ENCODE measurements at places on chromosomes 2 and 18.

- no peak for DNase-seq
Measured at GRCh38 chr2:102197389-102198137, 10.7 kb downstream of the IL1RL2 start.

DNA sequence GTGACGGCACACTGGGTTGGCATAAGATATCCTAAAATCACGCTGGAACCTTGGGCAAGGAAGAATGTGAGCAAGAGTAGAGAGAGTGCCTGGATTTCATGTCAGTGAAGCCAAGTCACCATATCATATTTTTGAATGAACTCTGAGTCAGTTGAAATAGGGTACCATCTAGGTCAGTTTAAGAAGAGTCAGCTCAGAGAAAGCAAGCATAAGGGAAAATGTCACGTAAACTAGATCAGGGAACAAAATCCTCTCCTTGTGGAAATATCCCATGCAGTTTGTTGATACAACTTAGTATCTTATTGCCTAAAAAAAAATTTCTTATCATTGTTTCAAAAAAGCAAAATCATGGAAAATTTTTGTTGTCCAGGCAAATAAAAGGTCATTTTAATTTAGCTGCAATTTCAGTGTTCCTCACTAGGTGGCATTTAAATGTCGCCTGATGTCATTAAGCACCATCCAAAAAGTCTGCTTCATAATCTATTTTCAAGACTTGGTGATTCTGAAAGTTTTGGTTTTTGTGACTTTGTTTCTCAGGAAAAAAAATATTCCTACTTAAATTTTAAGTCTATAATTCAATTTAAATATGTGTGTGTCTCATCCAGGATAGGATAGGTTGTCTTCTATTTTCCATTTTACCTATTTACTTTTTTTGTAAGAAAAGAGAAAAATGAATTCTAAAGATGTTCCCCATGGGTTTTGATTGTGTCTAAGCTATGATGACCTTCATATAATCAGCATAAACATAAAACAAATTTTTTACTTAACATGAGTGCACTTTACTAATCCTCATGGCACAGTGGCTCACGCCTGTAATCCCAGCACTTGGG lies 19.6 kb downstream of the RSAD2 start:
- peak; percentile 66 for DNase-seq

DNA sequence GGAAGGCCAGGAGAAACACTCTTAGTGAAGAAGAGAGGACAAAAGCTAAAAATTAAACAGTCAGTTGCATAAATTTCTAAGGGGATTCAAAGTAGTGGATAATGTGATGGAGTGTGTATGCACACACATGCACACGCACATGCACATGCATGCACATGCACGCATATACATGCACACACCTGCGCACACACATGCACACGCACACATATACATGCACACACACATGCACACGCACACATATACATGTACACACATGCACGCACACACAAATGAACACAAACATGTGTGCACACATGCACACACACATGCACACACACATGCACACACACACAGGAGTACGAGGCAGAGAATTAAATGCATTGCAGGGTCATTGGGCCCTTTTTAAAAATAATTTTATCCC lies 117.6 kb downstream of the DNER start:
- DNase-seq = no peak

DNA sequence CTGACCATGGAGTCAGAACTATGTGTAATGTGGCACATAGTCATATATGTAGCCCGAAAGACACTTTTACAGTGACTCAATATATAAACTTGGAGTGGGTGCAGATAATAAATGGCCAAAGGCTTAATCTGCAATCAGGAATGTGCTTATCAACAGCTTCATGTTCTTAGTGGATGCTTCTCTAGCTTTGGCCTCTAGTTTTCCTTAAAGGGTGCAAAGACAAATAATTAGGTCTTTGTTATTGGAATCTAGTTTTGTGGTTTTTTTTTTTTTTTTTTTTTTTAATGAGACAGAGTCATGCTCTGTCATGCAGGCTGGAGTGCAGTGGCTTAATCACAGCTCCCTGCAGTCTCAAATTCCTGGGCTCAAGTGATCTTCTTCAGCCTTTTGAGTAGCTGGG lies 625.6 kb downstream of the EPHA4 start:
- DNase-seq = no peak

DNA sequence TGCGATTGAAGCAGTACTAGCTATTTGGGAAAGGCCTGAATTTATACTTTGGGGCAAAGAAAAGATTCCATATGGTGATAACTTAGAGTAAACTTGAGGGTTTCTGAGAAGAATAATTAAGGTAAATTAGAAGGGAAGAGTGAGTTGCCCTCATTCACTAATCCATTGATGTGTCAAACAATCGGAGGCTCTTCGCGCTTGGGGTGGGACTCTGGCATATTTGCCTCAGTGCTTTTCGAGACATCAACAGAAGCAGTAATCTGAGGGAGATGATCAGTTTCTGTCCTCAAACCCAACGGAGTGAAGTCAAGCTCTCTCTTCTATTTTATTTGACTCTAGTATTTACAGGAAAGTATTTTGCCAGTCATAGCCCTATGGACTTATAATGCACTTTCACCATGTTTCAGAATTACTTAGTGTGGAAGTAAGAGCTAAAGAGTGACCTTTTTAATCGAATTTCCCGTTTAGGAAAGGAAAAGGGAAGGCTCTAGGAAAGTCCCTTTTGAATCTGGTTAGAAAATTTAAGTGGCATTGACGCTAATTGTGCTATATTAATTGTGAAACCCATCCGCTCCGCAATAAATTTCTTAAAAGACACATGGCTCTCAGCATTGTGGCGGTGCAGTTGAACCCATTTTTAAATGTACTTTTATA lies 1.3 kb downstream of the RAB10 start:
- DNase-seq = no peak

GRCh38 chr2:70678576-70679143 lies 89.3 kb downstream of the ADD2 start:
- no peak for DNase-seq

DNA sequence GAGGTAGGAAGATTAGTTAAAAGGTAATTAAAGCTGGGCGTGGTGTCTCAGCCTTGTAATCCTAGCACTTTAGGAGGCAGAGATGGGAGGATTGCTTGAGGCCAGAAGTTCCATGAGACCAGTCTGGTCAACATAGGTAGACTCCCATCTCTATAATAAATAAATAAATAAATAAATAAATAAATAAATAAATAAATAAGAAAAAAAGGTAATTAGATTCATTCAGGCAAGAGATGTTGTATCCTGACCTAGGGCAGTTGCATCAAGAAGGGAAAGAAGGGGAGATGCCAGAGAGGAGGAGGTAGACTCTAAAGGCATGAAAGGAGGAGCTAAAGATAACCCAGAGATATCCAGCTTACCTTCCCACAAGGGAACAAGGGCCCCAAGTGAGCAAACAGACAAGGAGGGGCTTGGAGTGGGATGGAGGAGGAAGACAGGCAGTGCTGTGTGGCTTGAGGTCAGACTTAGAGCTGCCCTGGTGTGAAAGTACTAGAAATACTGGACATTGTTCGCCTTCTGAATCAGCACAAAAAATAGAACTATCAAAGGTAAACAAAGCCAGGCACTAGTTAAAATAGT lies 7.4 kb upstream of the RAB1A start:
- no peak for DNase-seq

DNA sequence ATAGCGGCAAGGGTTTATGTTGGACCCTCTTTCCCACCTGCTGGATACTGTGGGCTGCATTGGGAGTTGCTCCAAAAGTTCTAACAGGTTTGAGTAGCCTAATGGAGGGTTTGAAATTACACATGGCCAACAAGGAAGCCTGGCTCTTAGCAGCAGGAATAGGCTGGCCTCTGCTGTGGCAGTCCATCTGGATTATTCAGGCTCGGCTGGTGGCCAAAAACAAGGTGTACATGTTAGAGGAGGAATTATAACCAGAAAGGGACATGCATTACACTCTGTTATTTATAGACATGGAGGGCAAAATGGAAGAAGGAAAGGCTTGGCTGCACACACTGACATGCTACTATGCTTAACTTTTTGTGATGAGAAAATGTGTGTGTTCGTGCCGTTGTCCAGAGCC lies 61.1 kb upstream of the NRXN1 start:
- no peak for DNase-seq

- DNase-seq = no peak
Measured at GRCh38 chr18:72187956-72188355, 356.2 kb downstream of the CBLN2 start.

GRCh38 chr2:240339411-240340360 lies 95.8 kb upstream of the GPC1 start:
- DNase-seq = no peak

GRCh38 chr2:203340791-203341487 lies 12.7 kb downstream of the ABI2 start:
- DNase-seq = no peak

- no peak for DNase-seq
Measured at GRCh38 chr2:191109888-191110287, 40.9 kb downstream of the STAT4 start.

- no peak for DNase-seq
Measured at GRCh38 chr18:12247946-12248345, 6.2 kb upstream of the CIDEA start.

DNA sequence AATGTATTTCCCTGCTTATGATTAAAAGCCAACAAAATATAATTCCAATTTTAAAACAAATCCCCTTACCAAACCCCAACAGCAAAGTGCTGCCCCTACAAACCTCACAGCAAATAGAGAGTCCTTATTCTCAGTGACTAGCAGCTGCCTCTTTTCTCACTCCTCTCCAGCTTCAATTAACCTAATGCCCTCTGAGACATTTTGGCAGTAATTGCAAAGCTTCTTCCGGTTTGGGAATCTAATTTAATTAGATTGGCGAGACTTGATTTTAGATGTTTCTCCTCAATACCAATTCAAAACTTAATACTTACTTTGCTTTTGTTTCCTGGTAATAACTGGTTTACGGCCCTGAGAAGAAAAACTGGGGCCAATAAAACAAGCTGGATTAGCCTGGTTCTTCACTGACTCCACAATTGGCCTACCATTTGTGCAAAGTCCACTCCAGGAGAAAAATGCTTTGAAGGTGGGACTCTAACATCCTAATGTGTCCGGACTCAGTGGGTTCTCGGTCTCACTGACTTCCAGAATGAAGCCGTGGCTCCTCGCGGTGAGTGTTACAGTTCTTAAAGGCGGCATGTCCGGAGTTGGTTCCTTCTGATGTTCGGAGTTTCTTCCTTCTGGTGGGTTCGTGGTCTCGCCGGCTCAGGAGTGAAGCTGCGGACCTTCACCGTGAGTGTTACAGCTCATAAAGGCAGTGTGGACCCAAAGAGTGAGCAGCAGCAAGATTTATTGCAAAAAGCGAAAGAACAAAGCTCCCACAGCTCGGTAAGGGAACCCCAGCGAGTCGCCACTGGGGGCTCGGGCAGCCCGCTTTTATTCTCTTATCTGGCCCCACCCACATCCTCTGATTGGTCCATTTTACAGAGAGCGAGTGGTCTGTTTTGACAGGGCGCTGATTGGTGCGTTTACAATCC lies 52.8 kb downstream of the SLC35F5 start:
- DNase-seq = no peak

- peak; percentile 85 for DNase-seq
Measured at GRCh38 chr18:34999756-35000289, 41.4 kb upstream of the MAPRE2 start.

GRCh38 chr2:217462121-217462520 lies 540.7 kb downstream of the TNS1 start:
- DNase-seq = peak; percentile 55

DNA sequence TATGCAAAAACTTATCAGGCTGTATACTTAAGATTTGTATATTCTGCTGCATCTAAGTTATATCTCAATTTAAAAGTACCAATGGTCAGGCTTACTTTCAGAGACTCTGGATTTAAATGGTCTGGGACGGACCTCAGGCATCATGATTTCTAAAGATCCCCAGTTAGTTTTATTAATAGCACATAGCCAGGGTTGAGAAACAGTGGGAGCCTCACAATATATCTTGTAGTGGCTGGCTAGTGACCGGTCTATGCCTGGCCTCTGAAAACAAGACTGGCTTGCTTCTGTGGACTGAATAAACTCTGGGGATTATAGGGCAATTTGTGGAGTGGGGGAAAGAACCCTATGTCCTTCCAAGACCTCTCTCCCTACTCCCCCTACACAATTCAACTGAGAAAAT lies 162.5 kb upstream of the SLC1A4 start:
- no peak for DNase-seq

DNA sequence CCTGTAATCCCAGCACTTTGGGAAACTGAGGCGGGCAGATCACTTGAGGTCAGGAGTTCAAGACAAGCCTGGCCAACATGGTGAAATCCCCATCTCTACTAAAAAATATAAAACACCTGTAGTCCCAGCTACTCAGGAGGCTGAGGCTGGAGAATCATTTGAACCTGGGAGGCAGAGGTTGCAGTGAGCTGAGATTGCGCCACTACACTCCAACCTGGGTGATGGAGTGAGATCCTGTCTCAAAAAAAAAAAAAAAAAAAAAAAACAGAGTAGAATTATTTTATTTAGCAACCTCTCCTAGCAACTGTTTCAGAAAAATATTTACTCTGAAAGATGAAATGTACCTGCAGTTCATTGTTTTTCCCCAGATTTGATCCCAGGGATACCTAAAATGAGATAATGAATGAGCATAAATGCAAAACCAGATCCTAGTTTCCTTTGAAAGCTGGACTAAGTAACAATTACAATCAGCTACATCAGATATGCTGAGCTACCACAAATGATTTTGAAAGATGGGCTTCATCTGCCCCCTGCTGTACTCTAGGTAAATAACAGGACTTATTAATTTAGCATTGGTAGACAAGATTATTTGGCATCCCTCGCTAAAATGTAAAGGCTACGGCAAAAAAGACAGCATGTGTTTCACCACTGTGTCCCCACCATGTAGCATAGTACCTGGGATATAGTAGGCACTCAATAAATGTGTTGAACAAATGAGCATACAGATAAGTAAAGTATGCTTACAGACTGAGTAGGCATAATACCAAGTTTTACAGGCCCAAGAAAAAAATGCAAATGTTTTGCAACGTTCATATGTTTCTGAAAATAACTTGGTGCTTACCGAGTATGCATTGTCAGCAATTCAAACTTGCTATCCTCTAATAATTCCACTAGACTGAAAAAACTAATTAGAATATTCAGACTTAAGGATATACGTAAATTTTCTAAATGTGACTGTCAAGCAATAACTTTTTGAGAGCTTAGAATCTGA lies 102.5 kb downstream of the ATL2 start:
- DNase-seq = peak; percentile 71
